ENCODE measurements at places on chromosomes 1 and 21.

GRCh38 chr1:182408435-182409075, 8.1 kb upstream of the TEDDM1 start:
- no peak for DNase-seq

GRCh38 chr21:27424601-27425000, 457.7 kb upstream of the ADAMTS5 start:
- DNase-seq, result no peak

DNA sequence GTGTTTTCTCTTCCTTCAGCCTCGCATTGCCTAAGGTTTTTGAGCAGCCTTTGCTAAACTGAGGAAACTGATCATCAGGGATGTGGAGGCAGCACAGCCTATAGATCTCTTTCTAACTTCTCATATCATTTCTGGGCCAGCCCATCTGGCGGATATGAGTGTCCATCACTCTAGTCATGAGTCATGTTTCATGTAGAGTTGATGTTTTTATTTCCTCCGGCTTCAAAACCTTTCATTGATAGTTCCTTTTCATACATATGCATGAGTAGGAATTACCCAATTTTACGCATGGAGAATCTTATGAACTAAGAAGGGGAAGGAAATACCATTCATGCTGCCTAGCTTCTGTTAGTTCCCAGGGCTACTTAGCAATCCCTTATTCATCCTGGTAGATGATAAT, 66.3 kb downstream of the SPATA46 start:
- peak; percentile 64 for DNase-seq

DNA sequence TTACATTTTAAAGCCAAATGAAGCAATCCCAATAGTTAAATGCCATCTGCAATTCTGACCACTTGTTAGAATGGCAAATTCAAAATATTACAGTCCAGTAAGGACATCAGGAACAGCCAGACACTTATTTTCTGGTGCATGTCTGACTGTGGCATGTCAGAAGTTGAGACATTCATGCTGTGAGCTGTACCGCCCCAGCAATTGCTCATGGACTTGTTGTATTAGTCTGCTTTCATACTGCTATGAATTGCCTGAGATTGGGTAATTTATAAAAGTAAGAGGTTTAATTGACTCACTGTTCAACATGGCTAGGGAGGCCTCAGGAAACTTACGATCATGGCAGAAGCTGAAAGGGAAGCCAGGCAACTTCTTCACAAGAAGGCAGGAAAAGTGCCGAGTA, 19.1 kb downstream of the DDAH1 start:
- DNase-seq, result no peak

DNA sequence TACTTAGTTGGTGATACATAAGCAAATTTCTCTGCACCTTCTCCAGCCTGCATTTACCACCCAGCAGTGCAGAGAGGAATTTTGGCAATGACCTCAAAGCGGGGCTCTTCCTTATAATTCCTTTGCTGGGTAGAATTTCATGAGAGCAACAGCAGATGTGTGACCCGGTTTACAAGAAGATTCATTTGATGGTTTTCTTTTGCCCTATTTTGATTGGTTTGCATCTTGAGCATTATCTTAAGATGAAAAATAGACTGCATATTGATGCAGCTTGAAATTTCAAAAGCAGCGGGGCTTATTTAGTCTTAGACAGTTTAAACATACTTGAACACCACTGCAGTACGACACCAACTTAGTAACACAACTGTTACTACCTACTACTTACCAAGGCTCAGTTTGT, 378.9 kb downstream of the TTLL7 start:
- no peak for DNase-seq

GRCh38 chr21:33541105-33541711, 709 bp downstream of the GART start:
- DNase-seq, result no peak

GRCh38 chr1:116323491-116323890, 49.6 kb upstream of the ATP1A1 start:
- no peak for DNase-seq

DNA sequence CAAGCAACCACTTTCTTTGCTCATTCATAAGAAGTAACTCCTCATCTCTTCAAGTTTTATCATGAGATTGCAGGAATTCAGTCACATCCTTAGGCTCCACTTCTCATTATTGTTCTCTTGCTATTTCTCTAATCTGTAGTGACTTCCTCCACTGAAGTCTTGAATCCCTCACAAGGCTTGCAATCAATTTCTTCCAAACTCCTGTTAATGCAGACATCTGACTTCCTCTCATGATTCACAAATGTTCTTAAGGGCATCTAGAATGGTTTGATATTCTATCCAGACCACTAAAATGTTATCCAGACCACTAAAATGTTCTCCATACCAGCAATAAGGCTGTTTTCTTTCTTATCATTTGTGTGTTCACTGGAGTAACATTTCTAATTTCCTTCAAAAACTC, 528.1 kb downstream of the DPYD start:
- DNase-seq, result no peak

DNA sequence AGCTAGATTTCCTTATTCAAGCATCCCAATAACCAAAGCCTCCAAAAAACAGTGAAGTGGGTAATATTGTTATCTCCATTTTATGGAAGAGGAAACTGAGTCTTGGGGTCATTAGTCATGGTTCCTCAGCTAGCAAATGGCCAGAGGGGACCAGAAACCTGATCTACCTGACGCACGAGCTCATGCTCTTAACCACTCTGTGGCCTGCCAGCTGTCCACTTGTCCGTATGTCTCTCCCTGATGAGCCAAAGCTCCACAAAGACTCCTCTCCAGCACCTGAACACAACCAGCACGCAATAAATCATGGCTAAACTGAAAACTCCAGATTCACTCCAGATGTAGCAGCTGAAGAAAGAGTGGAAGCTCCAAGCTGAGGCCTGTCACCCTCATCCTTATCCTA, 5.8 kb downstream of the CAPN8 start:
- DNase-seq, result no peak

DNA sequence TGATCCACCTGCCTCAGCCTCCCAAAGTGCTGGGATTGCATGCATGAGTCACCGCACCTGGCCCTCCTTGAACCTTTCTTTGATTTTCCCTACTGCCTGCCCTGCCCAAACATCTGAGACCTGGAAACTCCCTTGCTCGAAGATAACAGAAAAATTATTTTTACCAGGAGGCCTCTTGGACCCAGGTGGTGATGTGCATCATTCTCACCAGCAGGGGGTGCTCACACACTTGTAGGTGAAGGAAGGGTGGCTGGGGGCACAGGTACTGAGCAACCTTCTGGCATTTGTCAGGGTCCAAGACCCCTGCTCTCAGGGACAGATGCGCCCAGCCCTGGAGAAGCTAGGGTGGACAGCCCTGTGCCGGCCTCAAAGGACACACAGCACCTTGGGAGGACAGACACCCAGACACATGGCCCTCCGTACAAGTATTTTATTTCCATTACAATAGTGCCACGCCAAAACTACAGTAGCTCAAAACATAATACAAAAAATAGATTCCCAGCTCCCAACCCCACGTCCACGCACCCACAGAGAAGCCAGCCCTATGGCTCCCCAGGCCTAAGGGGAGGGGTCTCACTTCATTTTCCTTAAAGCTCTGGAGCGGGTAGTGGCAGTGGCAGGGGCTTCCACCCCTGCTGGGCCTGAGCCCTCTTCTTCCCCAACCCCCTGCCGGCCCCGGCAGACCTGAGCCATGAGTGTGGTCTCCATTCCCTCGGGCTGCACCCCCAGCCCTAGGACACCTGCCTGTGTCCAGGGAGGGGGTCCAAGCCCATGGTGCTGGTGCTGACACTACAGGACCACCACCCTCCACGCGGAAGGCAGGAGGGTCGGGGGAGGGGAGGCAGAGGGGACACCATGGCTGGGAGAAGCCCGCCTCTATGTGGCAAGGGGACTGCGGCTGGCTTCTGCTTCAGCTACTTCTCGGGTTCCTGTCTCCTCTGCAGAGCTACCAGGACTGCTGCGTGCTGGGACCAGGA, 40.4 kb upstream of the EIF4G3 start:
- peak; percentile 61 for DNase-seq

All from inflammatory macrophage (primary cell).